Activated naive CD4-positive, alpha-beta T cell treated with anti-CD3 and anti-CD28 coated beads, Interleukin-2, amount 50 U/mL, for 16 hours (primary cell): ENCODE measurements at places on chromosomes 12 and 14.

DNA sequence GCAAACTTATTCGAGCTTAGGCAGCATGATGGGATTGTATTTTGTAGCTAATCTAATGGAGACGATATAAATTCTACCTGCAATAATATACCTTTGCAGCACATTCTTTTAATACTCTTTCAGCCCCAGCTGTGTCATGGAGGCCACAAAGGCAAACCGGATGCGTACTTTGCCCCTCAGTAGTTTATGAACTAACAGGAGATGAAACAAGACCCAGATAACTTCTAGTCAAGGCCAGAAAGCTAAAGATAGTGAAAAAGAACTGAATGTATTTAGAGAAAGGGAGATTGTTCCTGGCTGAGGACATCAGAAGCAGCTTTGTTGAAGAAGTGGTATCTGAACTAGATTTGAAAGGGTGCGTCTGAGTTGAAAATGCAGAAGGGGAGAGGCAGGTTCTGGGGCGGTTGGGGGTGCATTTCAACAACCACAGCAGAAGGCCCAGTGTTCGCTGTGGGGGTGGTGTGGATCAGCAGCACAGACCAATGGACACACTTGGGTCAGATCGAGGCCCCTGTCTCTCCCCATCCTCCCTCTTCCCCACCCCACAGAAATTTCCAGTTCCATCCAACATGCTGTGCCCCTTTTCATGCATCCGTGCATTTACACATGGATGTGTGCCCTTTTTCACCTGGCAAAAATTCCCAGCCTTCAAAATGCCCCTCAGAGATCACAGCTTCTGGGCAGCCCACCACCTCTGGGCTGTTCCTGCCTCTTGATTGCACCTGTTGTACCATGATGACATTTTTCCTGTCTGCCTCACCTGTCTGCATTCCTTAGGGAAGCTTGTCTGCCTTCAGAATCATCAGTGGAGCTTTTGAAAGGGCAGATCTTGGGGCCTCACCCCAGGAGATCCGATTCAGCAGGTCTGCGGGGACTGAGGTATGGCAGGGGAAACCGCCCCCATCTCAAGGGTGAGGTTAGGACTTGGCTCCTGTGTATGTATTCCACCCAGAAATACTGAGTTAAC lies 2.2 kb downstream of the ZNF839 start:
- DNase-seq = no peak

GRCh38 chr12:23217158-23217557 lies 592.2 kb downstream of the ETNK1 start:
- DNase-seq = no peak

DNA sequence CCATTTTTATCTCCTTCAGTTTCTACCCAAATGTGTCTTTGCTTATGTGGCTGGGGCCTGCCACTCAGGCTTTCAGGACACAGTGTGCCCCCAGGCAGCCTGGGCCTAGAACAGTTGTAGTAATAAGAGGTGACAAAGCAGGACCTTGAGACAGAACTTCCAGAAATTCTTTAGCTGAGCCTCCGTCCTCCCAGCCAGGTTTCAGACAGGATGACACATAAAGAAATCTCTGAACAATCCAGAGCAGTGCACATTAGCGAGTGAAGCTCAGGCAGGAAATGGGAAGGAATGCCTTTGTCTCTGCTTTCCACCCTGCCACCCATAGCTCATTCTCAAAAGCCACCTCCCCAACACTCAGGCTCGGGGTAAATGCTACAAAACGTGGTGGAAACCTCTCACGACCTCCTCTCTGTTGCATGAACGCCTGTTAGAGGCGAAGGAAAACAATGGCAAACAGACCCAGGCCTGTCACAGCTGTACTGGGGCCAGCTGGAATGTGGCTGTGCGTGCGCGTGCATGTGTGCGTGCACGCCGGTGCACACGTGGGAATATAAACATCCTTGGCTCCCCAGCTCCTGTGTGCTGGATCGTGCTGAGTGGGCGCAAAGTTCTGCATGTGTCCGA lies 286.7 kb downstream of the ZFP36L1 start:
- DNase-seq = no peak

DNA sequence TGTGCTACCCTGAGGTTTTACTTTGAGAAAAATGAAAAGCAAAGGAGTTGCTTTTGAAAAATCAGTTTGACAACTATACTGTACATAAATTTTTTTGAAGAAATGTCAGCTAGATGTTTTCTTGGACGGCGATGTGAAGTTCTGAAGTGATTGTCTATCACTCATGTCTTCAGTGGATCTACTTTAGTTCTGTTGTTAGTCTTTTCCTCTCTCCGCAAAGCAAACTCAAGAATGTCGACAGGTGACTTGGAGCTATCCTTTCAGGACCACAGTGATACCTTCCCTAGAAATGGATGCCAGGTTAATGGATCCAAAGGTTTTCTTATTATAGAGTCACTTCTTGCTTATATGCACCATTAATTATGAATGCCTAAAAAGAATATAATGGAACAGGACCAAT lies 1.2 kb downstream of the PTPRO start:
- DNase-seq = no peak

DNA sequence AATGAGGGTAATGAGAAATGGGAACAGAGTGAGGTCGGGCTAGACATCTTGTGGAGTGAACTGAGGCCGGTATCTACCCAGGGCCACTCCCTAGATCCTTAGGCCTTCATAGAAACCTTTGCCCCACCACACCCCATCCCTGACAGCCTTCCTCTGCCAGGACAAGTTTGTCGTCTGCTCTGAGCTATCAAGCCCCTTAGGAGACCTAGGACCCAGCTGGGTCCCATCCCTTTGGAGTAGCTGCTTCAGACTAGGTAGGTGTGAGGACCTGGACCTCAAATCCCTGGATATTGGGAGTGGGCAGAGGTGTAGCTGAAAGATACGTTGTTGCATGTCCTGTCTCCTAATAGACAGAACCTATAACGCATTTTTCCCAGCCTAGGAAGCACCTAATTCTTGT lies at the start of gene TMEM253:
Gene TMEM253 (plus strand): TSS at position 136 of the 400 bp plus-strand sequence. CDS start 278 bp downstream, outside the sequence.
- no peak for DNase-seq

GRCh38 chr12:115543269-115543668 lies 734.2 kb downstream of the MED13L start:
- no peak for DNase-seq

GRCh38 chr12:42643881-42644579 lies 54.5 kb upstream of the PRICKLE1 start:
- DNase-seq = no peak

DNA sequence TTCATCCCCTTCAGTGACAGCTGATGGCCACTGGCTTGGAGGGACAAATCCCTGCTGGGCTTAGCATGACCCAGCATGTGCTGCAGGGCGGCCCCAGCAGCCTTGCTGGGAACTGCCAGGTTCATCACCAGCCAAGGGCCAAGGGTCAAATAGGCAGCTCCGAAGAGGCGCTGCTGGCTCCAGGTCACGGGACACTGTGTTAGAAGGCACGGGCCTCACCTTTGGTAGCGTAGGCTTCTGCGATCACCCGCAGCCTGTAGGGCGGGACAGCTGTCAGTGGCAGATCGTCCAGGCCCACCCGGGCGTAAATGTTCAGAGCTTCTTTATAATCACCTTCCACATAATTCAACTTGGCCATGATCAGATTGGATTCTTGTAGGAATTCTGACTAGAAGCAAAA lies 35.7 kb downstream of the TTC7B start:
- no peak for DNase-seq

DNA sequence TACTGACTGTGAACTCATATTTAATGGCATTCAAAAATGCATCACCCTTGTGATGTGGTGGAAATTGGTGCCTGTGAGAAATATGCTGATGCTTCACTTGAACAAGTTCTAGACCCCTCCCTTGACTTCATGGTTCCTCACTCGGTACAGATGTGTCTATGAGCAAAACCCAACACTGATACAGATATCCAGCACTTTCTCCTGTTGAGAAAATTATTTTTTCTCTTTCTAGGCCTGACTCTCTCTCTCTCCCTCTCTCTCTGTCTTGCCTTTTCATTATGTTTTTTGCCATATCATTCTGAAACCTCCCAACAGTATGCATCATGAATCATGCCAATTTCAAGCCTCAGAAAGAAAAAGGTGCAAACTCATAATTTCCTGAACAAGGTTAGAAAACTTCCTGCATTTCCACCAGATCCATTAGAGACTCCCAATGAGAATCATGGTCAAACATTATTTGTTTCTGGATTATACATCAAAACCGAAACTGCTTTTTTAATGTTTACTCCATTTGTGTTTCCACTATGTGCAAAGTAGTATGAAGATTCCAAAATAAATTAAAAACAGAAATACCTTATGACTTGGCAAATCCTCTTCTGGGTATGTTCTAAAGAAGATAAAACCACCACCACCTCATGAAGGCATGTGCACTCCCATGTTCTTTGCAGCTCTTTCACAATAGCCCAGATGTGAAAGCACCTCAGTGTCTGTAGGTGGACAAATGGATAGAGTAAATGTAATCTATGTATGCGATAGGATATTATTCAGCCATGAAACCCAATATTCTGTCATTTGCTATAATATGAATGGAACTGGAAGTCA lies 543.6 kb downstream of the TMEM121 start:
- no peak for DNase-seq
